ENCODE measurements at places on chromosomes 4 and X.

GRCh38 chr4:95998311-95998710, 158.4 kb downstream of the PDHA2 start:
- DNase-seq = no peak

DNA sequence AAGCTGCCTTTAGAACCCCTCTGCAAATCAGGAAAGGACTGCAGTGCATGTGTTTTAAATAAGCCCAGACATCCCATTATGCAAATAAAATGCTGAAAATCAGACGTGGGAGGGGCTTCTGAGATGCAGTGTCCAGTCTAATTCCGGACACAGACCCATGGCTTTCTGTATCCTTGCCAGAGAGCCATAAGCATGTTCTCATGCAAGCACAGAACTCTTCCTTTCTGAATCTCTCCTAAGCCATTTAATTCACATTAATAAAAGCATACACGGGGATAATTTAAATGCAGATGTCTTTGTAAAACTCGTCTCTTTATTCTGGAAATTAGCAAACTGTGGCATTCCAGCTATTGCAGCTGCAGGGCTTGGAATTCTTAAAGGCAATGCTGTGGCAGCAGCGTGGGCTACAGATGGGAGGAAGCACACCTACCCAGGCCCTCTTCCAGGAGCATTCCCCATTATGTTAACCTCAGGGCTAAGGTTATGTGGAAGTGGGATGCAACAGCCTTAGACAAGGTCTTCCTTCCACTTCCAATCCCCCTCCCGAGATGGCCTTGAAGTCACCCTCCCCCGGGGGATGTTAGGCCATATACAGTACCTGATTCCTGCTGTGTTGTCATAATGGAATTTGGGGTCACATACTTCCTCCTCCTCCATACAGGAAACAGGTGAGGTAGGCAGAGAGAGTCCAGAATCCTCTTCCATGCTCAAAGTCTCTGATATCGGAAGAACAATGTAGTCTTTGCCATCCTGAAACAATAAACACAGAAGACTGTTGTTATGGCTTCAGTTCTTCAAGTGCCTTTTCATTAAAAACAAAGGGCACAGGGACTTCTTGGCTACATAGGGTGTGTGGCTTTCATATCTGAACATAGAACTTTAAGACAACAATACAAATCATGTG, 38.1 kb downstream of the KDR start:
- DNase-seq = no peak

- DNase-seq = no peak
These were observed 1.8 kb downstream of the TBC1D25 start for GRCh38 chrX:48541140-48541814.

DNA sequence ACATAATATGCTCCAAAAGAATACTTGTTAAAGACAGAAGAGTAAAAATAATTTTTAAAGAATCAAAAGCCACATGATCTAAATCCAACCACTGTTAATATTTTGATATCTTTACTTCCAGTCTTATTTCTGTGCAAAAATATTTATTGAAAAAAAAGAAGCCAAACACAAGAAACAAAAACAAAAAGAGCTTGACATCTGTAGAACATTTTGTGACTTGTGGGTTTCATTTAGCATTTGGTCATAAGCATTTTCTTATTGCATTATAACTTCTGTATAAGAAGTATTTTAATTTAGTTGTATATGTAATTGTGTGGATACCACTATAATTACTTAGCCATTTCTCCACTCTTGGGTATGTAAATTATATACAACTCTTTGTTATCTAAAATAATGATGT, 63.1 kb downstream of the DIPK2B start:
- no peak for DNase-seq

DNA sequence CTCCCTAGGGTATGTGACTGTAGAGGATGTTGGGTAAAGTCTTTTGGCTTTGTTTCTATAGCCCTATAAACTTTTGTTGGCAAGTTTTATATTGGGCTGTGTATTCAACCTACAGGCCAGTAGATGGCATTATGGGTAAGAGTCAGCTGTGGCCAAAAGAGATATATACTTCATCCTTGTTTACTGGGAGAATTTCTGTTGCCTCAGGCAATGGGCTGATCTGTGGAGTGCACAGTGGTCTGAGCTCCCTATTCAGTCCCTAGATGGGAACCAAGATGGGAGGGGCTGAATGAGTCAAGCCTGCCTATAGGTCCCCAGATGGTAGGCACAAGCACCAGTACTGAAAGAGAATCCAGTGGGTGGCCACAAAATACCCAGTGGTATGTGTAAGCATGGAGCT, 580.6 kb downstream of the EPHA5 start:
- no peak for DNase-seq

GRCh38 chrX:103107836-103108235, 14.9 kb upstream of the NXF3 start:
- DNase-seq = no peak

GRCh38 chr4:163476761-163477438, 3.3 kb upstream of the TKTL2 start:
- no peak for DNase-seq

DNA sequence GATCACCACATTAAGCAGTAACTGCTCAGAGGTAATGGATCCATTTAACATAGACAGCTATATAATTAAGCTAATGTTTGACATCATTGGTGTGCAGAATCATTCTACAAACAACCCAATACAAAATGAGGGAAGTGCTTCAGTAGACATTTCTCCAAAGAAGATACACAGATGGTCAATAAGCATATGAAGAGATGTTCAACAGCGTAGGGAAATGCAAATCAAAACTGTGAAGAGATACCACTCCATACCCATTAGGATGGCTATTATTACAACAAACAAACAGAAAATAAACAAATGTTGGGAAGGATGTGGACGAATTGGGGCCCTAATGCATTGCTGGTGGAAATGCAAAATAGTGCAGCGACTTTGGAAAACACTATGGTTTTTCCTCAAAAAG, 294.6 kb downstream of the ANK2 start:
- DNase-seq = no peak

- no peak for DNase-seq
These were observed 83.1 kb upstream of the FTHL17 start for GRCh38 chrX:31154946-31155345.

GRCh38 chr4:152684007-152684406, 4.2 kb upstream of the TMEM154 start:
- no peak for DNase-seq

DNA sequence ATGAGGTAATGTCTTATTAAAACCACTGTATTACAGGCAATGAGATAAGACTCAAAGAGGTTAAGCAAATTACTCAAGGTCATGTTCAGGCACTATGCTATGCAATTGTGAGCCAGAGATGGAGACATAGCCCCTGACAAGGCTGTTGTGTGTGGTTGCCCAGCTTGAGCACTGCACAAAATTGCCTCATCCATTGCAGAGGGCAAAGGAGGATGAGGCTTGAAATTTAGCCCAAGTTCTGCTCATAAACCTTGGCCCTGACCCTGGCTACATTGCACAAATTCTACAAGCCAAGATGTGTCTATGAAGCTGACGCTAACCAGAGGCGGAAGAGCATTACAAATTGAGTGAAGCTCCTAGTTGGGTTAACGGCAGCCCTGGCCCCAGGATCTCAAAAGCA, 65.6 kb upstream of the PGM2 start:
- no peak for DNase-seq

GRCh38 chr4:48781968-48782367, 1.9 kb upstream of the FRYL start:
- no peak for DNase-seq

DNA sequence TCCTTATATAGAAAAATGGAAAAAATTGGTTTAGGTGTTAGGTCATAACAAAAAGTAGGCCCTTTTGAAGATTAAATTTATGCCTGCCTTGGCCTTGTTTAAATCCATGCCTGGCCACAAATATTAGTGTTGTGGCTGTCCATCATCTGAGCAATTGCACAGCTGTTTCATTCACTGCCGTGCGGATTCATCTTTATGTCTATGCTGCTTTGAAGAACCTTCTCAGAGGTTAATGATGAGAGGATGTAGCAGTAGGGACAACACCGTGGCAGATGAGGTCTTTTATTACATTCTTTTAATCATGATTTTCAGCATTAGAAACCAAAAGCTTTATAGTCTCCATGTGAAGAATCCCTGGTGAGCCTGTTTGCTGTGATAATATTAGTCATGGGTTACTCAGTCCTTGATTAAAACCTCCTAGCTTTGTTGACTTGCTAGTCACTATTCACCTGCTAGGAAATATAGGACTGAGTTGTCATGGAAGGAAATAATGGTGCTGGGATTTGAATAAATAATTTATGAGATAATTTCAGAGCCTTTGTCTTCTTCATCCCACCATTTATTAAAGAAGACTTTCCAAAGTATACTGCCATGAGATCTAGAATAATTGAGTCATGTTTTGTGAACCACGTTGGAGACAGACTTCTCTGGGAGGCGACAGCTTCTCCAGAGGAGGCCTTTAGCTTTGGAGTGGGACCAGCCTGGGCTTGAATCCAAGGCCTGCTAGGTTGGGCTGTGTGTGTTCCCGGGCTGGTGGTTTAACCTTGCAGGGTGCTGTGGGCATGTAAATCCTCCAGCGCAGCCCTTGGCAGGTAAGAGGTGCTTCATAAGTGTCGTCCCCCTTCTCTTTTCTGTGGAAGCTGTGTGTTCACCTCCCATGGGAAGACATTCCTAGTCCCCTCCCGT, 53.5 kb downstream of the PTTG2 start:
- no peak for DNase-seq

GRCh38 chr4:83230928-83231327, 53.7 kb downstream of the COQ2 start:
- DNase-seq = no peak

DNA sequence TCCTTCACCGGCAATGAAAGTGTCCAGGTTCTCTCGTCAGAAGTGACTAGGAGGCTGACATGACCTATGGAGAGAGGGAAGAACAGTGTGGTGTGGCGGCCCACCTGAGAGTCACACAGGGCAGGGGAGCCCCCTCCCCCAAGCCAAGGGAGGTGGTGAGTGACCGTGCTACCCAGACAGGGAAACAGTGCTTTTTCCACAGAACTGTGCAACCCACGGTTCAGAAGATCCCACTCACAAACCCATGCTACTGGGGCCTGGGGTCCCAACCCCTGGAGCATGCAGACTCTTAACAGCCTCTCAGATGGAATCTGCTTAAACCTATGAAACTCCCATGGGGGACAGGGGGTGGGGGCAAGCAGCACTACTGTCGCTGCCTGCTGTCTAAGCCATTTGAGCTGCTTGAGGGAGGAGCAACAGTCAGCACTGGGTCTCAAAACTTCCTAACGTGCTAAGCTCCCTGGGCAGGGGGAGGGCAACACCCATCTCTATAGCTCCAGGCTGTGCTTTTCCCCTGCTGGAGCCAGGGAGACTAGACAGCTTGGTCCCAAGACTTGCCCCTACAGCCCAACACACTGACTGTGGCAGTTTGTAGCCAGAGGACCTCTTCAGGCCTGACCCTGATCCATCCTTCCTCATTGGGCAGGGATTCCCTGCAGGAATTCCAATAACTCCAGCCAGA, 850.4 kb upstream of the AADAT start:
- peak; percentile 76 for DNase-seq

DNA sequence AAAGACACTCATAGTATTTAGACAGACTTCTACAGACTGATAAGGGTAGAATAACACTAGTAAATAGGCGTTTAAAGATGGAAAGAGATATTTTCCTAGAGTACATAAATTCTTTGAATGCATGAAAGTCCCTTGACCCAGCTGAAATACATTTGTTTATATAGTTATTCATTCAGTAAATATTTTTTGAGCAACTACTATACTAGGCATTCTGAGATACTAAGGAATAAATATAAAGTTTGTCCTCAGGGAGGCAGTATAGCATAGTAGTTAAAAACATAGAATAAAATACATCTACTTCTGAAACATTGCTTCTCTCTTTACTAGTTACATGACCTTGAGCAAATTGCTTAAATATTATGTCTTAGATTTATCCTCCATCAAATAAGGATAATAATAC, 27.4 kb downstream of the HMGN5 start:
- DNase-seq = peak; percentile 50

- no peak for DNase-seq
These were observed 561.5 kb downstream of the ANKRD50 start for GRCh38 chr4:124151031-124151430.

GRCh38 chr4:67616478-67616877, 58.0 kb downstream of the STAP1 start:
- DNase-seq = no peak

- DNase-seq = no peak
These were observed 1523.8 kb downstream of the PCDH7 start for GRCh38 chr4:32243926-32244325.

GRCh38 chr4:8525383-8526120, 54.6 kb upstream of the GPR78 start:
- DNase-seq = no peak

DNA sequence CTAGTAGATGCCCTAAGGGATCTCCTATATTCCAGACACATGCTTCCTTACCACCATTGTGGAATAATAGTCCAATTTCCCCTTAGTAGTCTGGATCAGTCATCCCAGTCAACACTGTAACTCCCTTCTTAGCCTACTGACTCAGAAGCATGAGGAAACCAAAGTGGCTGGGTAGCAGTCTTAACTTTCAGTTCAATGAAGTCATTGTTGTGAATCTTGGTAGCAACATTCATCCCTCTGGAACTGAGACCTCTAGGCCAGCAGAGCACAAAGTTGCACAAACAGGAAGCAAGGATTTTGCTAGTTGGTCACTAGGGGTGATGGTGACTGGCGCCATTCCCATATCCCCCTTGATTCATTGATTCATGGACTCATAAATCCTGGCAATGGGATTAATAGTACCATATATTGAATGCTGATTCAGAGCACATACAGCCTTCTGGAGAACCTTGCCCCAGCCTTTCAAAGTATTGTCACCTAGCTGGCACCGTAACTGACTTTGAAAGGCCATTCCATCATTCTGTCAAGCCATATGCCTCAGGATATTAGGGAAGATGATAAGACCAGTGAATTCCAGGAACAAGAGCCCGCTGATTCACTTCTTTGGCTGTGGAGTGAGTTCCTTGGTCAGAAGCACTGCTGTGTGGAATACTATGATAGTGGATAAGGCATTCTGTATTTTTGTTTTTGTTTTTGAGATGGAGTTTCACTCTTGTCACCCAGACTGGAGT, 19.7 kb upstream of the GPAT3 start:
- no peak for DNase-seq

DNA sequence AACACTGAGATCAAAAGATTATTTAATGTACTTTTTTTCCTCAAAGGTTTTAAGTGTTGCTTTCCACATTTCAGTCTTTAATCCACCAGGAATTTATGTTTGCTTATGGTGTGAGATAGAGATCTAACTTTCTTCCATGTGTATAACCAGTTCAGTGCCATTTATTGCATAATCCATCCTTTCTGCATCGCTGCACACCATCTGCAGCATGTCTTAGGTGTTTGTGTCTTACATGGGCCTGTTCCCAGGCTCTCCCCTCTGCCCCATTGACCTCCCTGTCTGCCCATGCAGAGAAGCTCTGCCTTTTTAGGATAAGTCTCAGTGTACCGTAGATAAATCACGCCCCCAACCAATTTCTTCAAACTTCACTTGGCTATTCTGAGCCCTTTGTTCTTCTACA, 30.3 kb downstream of the NSDHL start:
- DNase-seq = peak; percentile 57
